ENCODE measurements at places on chromosomes 5 and 9.

GRCh38 chr9:89606624-89607311, 2.0 kb downstream of the GADD45G start:
- peak; percentile 39 for DNase-seq

DNA sequence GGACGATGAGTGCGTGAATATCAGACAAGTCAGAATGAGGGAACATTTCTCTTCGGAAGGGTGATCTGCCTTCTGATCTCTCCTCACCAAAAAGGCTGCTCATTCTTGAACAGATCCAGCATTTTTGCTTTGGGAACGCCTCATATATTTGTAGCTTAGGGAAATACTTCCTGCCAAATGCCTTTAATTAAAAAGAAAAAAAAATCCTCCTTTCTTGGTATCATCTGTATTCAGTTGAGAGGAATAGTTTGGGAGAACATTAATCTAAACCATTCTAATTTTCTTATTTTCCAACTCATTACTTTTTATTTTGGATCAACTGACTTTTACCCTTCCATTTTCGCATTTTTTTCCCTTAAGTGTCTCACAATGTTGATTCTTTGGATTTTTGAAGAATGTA, 163.4 kb downstream of the SNX18 start:
- no peak for DNase-seq

- no peak for DNase-seq
These were observed 54.5 kb downstream of the STK10 start for GRCh38 chr5:172133359-172134029.

DNA sequence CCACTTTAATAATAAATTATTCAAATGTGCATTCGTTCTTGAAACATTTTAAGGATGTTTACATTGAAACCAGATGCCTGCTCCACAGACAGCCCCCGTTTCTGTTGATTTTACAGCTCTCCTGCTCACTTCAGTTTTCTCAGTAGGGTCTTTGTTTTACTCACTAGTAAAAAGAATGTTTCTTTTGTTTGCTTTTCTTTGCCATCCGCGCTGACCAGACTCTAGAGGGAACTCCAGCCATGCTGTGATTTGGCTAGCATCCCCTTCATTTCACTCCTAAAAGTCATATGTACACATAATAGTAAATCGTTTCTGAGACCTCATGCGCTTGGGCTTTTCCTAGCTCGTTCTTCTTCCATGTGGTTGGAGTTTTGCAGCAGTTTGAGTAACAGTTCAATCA, 28.7 kb upstream of the PALM2AKAP2 start:
- DNase-seq: no peak

DNA sequence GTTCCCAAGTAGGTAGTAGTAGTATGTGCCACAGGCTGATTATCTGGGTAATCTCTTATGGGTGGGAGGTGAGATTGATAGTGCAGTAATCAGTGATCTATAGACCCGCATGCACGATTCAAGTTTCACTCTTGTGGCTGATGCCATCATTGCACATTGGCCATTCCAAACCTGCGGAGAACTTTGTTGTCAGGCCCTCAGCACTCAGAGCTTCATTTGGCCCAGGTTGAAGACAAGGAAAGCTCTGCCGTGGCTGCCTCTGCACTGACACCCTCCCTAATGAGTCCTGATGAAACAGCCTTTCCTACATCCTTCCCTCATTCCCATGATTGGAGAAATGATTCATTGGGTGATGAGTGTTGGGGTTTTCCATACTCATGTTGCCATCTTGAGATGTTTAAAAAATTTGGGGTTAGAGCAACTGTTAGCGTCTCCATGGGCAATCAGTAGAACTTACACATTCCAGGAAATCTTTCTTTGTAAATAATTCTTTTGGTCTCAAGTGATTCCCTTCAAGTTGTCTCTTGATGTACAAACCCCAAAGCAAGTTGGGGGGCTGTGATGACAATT, 22.9 kb downstream of the PROP1 start:
- DNase-seq: no peak

DNA sequence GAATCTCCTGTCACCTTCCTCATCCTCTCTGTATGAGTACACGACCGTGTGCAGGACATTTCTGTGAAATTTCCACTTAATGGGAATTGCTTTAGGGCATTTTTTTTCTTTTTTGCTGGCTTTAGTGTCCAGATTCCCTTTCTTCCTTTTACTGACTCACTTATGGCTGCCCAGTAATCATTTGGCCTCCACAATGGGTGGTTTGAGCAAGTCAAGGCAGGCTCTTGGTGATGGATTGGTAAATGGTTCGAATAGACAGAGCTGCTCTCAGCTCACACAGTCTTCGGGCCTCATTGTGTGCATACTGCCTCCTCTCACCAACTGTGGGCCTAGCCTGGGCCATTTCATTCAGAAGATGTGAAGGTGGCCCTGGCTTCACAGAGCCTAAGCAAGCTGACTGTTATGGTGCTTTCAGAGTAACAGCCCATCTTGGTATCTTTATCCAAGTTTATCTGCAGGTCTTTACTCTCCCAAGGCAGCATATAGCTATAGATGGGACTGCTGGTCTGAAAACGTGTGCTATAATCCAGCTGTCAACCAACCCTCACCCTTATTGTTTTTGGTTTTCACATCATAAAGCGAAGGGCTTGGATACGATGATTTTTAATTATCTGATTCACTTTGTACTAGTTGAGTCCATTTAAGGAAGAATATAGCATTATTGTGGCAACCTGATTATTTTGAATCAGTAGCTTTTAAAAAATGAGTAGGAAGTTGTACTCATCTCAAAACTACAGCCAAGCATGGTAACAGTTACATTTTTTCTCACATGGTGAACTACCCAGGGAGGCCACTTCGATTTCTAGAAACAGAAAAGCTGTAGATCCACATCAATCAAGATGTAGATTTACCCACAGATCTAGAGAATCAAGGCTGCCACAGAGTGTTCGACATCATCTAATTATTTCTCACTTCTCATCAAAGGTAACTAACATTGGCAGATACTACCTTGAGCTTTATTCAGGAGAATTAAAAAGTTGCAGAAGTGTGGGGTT, 50.4 kb upstream of the CKMT2 start:
- no peak for DNase-seq

- no peak for DNase-seq
These were observed 246.1 kb upstream of the IRX4 start for GRCh38 chr5:2128686-2129355.

GRCh38 chr5:123735384-123735783, 223.4 kb downstream of the CSNK1G3 start:
- DNase-seq: no peak

- DNase-seq: no peak
These were observed 116.3 kb upstream of the SLC25A48 start for GRCh38 chr5:135718151-135718550.

- no peak for DNase-seq
These were observed 33.8 kb upstream of the NEURL1B start for GRCh38 chr5:172607213-172607793.

DNA sequence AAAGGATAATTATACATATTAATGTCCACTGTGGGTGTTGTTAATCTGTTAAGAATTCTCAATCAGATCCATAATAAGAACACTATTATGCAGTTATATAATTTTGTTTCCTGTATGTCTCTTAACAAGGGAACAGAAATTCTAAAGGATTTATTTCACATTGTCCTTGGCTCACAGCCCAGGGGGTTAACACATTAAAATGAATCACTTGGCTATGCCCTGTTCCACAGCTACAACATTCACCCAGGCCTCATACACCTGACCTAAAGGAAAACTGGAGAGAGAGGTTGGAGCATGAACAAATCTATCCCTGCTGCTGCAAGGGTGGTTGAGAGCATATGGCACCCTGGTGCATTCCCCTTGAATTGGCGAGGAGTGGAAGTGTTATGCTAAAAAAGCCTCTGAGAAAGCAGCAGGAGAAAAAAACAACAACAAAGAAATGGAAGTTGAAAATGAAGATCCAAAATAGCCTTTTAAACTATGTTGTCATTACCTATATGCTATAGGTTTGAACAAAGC, 116.0 kb downstream of the KCNN2 start:
- DNase-seq: no peak

- no peak for DNase-seq
These were observed 160.7 kb downstream of the TMEM38B start for GRCh38 chr9:105854783-105855724.

GRCh38 chr5:33997331-33997983, 10.4 kb downstream of the AMACR start:
- DNase-seq: peak; percentile 34

DNA sequence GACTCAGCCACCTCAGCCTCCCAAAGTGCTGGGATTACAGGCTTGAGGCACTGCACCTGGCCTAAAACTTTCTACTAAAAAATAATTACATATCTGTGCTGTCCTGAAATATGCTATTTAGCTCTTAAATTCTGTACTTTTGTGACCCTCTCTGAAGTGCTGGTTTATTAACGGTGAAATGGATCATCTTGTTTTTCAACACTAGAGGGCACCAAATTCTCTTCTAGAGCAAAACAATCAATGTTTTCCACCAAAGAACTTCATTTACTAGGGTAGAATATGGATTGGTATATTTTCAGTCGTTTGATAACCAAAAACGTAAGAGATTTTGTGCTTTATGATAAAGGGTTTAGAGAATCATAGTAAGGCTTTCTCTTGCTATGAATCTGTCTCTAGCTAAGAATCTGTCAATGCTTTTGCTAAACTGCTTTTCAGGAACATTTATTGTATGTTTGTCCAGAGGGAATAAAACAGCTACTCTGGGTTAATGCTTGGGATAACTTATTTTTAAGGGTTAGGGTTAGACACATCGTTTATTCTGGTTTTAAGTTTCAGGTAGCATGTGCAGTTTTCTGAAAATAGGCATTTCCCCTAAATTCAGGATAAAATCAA, 63.6 kb downstream of the RNF180 start:
- DNase-seq: no peak

DNA sequence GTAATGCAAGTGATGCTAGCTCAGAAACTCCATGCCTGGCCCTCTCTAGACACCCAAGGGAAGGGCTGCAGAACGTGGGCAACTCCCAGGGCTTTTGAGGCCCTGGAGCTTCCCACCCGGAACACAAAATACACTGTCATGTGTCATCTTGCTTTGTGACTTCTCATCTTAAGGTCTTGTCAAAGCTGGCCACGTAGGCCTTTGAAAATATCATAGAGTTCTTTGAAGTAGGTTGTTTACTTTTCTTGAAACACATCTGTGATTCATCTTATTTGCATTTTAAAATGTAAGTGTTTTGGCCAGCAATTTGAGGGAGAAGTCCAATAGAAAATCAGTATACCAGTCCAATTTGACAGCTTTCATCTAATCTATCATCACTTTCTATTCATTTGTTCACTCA, 40.2 kb upstream of the PALM2AKAP2 start:
- no peak for DNase-seq

DNA sequence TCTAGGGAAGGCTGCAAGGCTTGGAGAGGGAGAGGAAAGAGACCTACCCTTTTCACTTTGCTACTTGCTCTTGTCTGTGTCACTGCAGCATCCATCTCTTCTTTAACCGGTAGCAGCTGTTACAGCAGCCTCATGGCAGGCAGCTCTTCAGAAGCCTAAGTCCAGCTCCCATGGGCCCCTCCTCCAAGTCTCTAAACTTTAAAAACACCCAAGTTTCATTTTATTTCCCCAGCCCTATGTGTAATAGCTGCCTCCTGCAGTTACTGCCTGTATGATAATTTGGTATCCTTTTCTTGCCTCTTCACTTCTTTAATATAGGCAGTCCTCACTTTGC, 313.1 kb upstream of the PIK3R1 start:
- no peak for DNase-seq

- no peak for DNase-seq
These were observed 7.6 kb downstream of the LMX1B start for GRCh38 chr9:126621061-126621918.

GRCh38 chr5:94793113-94793815, 174.8 kb downstream of the SLF1 start:
- DNase-seq: peak; percentile 37

- DNase-seq: no peak
These were observed 240.3 kb downstream of the AGTPBP1 start for GRCh38 chr9:85501456-85501855.

DNA sequence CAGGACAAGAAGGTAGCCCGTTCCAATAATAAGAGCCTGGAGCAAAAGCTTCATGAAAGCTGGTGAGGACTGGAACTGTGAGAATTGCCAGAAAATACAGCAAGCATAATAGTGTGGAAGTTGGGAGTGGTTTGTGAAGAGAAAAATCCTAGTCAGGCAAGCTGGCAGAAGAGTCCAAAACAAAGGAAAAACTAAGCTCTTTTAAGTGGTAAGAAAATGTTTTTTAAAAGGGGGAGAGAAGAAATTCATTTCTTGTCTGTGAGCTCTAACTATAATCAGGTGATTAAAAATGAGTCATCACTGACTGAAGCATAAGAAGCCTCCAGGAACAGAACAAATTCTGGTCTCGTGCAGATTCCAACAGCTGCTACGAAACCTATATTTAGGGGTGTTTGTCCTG, 102.6 kb downstream of the CAAP1 start:
- DNase-seq: no peak

- DNase-seq: no peak
These were observed 195.9 kb downstream of the RFK start for GRCh38 chr9:76198336-76198735.

DNA sequence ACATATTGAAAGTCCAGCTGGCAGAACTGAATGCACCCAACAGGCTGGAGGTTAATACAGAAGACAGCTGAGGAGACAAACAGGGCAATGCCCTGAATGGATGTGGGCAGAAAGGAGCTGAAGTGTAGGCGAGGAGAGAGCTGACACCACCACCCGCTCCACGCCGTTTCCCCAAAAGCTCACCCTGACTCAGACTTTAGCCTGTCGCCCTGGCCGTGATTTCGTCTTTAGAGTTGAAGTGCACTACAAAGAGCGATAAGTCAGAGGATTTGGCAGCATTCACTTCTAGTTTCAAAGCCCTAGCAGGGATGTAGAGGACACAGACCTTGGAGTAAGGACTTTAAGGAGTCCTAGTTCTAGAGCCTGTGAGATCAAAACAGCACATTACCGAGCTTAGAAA, 2.2 kb upstream of the ERAP1 start:
- DNase-seq: peak; percentile 50

DNA sequence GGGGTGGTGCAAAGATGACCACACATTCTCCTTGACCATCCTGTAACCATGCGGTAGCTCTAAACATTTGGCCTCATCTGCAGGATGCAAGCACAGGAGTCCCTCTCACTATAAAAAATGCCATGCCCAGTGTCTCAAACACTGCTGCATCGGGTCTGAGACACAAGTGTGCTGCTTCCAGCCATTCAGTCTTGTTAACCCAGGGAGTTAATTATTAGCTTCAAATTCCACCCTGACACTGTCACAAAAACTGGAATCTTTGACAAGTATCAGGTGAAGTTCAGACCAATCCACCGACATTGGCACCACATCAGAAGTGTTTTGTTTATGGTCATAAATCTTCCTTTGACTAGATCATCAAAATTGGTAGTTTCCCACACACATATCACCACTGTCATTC, 119.1 kb upstream of the RASEF start:
- no peak for DNase-seq

GRCh38 chr5:41832430-41832829, 37.8 kb downstream of the OXCT1 start:
- DNase-seq: no peak

- DNase-seq: no peak
These were observed 30.9 kb upstream of the ZDHHC11B start for GRCh38 chr5:815449-815848.

GRCh38 chr5:56516441-56516840, 283.3 kb upstream of the ANKRD55 start:
- DNase-seq: no peak

GRCh38 chr9:129826344-129826743, 2.4 kb upstream of the TOR1A start:
- DNase-seq: no peak

- DNase-seq: no peak
These were observed 102.2 kb downstream of the KLF4 start for GRCh38 chr9:107387409-107387808.

GRCh38 chr5:148735301-148735835, 81.0 kb upstream of the HTR4 start:
- DNase-seq: no peak

- no peak for DNase-seq
These were observed 14.3 kb upstream of the KLF9 start for GRCh38 chr9:70428781-70429180.
